Activated CD4-positive, alpha-beta T cell treated with anti-CD3 and anti-CD28 coated beads, Interleukin-10, Interleukin-2, amounts not matched to agents 100 ng/mL and 50 ng/mL, durations not matched to agents 16 hours and 8 hours (primary cell): ENCODE measurements at places on chromosomes 11 and 22.

DNA sequence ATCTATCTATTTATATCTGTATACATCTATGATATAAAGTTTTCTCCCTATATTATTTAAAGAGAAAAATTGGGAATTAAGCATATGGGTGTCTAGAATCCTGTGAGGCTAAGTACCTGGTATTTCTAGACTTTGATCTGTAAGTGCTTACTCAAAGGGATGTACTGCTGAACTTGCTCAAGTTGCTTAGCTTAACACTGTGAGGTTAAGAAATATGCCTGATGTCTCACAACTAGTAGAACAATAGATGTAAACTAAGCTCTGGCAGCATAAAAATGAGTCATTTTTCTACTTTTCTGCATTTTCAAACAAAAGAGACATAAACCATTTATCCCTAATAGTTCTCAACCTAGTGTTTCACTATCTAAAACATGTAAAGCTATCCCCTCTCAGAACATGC, 744.4 kb upstream of the ANO3 start:
- DNase-seq = no peak

DNA sequence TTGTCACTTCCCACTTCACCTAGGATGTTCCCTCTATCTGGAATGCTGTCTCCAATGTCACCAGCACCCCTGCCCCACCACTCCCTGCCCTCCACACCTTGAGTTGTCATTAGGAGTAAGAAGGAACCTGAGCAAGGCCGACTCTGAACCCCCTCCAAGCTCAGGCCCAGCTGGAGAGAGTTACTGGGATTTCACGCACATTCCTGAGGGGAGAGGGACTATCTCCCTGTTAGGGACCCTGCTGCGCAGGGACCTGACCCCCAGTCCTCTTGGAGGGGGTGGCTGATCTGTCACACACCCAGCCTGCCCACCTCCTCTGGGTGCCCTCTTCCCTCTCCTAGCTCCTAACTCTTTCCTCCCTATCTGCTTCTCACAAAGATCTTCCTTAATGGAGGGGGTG, 81.7 kb downstream of the NECTIN1 start:
- DNase-seq = no peak

DNA sequence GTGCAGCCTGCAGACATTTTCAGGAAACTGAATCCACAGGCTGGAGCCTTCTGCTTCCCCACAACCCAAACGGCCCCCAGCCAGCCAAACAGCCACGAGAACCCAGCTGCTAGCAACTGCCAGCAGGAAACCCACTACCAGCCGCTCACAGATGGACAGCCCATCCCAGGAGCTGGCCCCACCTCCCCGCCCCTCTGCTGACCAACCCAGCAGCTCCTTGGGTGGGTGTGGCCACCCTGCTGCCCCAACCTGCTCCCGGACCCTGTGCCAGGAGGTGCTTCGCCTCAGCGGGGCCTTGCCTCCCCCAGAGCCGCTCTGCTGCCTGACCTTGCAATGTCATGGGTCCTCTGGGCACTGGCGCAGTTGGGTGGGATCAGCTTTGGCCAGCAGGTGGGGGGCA, 8.2 kb upstream of the CCDC188 start:
- no peak for DNase-seq

- no peak for DNase-seq
These were observed 33.8 kb downstream of the PRDM10 start for GRCh38 chr11:129968591-129969419.

GRCh38 chr11:57972013-57972367, 51.7 kb upstream of the OR9Q1 start:
- DNase-seq = no peak

- DNase-seq = no peak
These were observed 27.3 kb downstream of the MAFF start for GRCh38 chr22:38228873-38229740.

GRCh38 chr11:62030071-62030684, 62.7 kb upstream of the FTH1 start:
- DNase-seq = no peak

- DNase-seq = no peak
These were observed 26.9 kb upstream of the TESMIN start for GRCh38 chr11:68778205-68778604.

GRCh38 chr11:111416231-111416960, 37.3 kb upstream of the POU2AF1 start:
- DNase-seq = no peak

- DNase-seq = no peak
These were observed 21.0 kb upstream of the HSPA8 start for GRCh38 chr11:123082977-123083376.

DNA sequence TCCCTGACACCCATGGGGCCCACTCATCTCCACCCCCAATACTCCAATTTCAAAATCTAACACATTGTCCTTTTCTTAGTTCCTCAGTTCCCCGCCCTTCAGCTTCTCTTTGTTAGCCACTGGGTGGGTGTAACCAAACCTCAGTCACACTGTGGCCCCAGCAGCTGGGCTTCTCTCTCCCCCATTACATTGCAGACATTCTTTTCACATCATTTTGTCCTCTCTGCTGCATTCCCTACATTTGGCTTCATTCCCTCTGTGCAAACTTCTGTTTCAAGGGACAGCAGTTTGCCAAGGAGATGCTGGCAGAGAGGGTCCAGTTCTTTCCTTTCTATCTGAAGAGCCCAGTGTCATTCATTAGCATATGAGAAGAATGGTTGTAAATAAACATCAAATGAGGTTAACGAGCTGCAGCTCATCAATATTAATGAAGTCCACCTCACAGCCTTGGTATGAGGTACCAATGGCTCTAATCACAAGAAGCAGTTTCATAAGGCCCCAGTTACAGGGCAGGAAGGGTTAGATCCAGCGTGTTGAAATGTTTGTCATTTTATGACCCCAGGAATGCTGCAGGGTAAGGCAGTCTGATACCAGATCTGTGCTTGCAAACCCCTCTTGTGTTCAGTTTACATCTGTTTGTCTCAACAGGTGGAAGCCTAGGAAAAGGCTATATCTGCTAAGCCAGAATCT, 72.3 kb downstream of the ARFGAP2 start:
- DNase-seq = no peak
